ENCODE measurements at places on chromosomes 7 and 10.
A peak's percentile ranks its signal among the peaks of the same experiment; 100 is the strongest.

- DNase-seq: no peak
Observed at GRCh38 chr10:84539216-84539615, 210.8 kb downstream of the CCSER2 start.

DNA sequence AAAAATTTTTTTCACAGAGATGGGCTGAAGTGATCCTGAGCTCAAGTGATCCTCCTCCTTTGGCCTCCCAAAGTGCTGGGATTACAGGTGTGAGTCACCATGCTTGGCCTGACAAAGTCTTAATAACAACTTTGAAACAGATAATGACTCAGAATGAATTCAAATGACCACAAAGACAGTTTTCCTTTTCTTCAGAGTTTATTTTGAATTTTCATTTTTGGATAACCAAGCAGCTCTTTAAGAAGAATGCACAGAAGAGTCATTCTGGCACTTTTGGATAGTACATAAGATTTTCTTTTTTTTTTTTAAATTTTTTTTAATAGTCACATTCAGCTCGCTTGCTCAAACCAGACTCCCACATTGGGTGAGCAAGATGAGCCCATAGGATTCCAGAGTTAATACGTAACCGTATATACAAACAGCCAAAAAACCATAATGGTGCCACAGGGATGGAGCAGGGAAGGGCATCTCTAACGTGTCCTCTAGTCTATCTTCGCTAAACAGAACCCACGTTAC lies 43.0 kb upstream of the NMT2 start:
- no peak for DNase-seq

DNA sequence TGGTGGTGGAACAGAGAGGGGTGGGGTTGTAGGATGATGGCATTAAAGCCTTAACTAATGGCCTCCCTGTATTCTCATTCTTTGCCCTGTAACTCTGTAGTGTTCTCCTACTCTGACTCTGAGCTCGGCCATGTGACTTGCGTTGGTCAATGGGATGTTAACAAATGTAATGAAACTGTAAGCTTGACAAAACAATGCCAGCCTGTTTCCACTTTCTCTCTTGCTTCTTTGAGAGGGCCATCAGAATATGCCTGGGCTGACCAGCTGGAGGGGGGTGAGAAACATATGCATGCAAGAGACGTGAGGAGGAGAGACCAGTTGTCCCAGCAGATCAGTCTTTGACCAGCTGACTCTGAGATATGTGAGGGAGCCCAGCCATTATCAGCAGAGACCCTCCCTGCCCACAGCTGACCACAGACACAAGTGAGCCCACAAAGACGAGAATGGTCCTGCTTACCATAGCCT lies 100.6 kb downstream of the ICA1 start:
- DNase-seq: no peak

- DNase-seq: no peak
Observed at GRCh38 chr10:113666682-113667252, 2.9 kb upstream of the NRAP start.

DNA sequence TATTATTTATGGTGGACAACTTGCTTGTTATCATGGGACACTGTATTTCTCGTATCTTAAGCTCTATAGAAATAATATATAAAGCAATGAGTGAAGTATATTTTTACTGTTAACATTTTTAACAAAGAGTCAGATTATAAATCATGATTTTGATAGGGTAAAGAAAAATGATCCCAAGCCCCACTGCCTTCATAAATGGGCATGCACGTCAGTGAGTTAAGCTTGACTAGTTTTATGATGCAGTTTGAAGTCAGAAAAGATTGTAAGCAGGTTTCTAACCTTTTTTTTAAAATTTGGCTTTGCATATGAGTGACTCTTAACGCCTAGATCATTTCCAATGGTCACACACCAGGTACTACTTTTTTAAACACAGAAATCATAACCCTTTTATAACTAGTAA lies 152.8 kb downstream of the GNAT3 start:
- DNase-seq: no peak

DNA sequence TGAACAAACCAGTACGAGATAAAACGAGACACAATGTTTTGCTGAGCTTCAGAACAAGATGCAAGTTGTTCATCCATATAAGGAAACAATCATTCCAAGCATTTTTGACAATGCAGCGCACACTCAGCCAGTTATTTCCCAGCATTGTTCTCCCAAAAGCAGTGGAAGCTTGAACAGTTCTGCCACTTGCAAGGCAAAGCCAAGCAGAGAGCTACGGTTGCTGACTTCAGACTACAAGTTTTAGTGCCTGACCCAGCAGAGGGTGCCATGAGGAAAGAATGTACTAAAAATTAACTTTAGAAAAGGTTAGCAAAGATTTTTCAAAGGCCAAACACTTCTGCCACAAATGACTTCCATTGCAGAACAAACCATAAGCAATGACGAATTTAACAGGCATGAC lies 152.5 kb downstream of the SLC25A13 start:
- DNase-seq: peak; percentile 17

DNA sequence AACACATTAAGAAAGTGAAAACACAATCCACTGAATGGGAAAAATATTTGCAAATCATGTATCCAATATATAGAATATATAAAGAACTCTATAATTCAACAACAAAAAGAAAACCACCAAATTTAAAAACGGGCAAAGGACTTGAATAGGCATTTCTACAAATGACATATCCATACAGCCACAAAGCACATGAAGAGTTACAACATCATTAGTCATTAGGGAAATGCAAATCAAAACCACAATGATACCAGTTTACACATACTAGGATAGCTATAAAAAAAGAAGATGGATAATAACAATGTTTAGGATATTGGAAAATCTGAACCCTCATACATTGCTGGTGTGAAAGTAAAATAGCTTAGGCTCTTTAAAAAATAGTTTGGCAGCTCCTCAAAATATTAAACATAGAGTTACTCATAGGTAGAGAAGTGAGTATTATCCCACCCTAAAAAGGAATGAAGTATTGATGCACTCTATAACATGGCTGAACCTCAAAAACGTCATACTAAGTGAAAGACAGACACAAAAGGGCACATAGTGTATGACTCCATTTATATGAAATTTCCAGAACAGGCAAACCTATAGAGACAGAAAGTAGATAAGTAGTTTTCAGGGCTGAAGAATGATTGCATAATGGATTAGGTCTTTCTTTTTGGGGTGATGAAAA lies 4.5 kb downstream of the ZPBP start:
- DNase-seq: no peak

DNA sequence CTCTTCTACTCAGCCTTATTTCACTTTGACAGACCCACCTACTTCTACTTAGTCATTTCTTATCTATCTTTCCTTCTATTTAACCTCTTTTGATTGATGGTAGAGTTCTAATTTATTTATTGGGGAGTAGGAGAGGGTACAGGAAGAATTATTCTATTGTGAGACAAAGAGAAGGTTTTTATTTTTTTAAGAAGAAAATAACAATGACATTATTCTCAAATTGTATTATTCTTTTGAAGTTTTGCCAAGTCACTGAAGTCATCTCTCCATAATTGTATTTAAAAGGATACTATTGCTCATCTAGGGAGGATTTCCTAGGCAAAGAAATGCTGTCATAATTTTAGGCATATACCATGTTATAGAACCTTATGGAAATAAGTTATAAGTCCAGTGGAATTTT lies 52.7 kb downstream of the ITGB8 start:
- no peak for DNase-seq

- DNase-seq: no peak
Observed at GRCh38 chr10:96719850-96720421, 378 bp downstream of the PIK3AP1 start.

- DNase-seq: no peak
Observed at GRCh38 chr10:123633106-123633505, 33.0 kb upstream of the GPR26 start.

GRCh38 chr10:12113627-12114026 lies 15.8 kb upstream of the SEC61A2 start:
- no peak for DNase-seq

DNA sequence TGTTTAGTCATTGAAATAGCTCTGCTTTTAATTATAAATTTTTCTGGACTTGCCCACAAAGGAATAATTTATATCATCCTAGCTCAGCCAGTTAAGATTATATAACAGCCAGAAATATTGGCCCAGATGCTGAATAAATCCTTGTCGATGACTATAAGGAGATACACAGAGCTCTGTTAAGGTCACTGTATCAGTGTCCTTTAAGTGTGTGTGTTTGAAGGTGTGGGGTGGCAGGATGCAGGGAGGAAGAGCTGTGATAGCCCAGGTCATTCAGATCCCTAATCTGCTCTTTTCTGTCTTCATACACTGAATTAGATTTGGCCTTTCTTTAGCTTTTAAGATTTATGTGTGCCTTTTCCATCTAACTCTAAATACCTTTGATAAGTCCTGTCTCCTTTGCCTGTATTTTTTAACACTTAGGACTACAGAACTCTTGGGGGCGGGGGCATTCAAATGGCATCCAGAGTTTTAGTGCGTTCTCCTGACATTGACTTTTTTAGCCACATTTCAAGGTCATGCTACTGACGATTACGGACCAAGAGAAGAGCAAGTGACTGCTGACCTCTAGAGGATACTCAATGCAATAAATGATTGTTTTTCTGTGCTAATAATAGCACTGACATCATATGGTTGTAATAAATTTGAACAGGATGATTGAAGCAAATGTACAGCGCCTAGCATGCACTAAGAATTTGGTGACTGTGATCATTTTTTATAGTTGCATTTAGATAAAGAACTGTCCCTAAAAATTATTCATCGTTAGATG lies 172.3 kb downstream of the CACNB2 start:
- peak; percentile 25 for DNase-seq

DNA sequence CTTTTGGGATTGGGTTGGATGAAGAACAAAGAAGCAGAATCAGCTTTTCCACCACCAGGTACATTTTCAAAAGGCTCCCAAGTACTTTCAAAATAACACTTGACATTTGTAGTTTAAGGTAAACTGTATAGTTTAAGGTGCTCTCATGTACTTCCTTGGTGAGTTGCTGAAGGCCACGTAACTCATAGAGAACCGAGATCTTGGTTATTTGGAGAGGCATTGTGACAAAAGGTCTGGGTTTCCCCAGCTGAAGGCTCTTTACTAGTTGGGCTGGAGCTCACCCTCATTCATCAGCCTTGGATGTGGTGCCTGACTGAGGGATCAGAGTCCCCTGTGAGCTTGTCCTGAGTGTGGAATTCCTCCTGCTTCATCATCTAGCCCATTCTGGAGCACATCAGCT lies 191.8 kb downstream of the TMEM178B start:
- DNase-seq: no peak

DNA sequence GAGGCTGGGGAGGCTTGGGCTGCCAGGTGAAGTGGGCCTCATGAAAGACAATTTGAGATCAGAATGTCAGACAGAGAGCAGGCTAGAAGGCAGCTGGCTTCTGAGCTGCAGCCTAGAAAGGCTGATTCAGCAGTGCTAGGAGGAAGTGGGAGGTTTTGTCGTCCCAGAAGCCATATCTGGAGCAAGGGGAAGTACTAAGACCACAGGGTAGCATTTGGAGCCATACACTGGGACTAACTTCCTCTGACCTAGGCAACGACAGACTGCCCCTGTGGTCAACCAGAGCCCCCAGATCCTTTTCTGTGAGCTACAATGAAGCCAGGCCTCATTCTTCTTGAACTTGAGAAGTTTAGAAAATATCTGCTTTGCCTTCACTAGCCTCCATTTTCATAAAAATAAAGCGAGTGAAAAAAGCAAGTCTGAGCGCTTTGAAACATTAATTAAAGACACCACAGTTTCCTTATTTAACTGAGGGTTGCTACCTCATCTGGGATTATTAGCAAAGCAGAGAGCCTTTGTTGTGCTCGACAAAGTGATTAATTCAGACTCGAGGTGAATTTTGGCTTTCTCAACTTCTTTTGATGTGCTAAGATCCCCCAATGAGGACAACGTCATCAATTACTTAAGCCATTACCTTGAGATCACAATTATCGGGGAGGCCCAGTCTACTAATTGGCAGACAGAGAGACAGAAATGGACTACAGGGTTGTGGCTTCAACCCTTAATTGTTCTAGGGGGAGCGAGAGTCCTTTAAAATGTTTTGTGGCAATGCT lies 26.6 kb downstream of the TBXAS1 start:
- no peak for DNase-seq

DNA sequence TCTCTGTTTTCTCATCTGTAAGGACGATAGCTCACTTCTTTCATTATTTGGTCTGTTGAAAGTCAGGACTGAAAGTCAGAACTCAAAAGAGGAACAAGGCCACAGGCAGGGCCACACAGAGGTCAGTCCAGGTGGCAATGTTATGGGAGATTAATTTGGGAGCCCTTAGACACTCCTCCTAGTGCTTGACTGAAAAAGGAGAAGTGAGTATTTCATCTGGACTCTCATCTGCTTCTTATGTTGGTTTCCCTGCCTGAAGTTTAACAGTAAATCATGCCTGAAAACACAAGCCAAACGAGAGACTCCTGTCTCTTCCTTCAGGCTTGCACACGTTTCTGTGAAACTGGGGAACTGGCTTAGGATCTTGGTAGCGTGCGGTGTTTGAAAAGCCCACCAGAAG lies 248.5 kb downstream of the BUB3 start:
- DNase-seq: no peak

GRCh38 chr7:100823534-100823933 lies 3.8 kb downstream of the EPHB4 start:
- no peak for DNase-seq

GRCh38 chr10:34628174-34628796 lies 186.8 kb downstream of the PARD3 start:
- no peak for DNase-seq

DNA sequence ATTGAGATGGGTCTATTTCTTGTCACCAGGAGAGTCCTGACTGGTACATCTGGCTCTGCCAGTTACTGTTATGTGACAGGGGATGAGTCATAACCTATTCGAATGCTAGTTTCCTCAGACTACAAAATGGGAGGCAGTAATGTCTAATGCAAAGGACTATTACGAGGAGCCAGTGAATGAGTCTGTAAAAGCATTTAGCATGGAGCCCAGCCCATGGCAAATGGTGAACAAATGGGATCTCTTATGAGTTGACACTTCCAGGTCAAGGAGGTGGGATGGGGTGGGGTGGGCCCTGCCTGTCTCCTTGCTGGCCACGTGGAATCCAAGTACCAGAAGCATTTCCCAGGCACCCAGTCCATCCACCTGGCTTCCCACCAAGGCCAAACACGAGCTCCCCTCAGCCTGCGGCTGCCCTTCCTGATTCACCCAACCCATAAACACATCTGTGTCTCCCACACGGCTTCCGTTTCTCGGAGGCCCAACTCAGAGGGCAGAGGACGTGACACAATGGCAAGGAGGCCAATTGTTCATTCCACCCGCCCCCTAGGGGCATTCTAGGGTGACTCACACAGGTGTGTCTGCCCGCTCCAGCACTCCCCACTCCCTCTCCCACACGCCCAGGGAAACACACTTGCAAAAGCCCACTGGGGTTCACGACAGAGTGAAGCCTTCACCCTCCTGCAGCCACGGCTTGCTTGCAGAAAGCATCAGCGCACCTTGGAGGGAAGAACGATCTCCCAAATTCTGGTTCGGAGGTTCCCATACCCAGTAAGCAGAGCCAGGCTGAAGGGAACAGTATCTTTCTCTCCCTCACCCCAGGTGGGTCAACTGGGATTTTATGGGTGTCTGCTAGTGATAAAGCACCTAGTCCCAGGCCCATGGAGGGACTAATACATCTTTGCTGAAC lies 109.8 kb downstream of the SH3PXD2A start:
- DNase-seq: no peak

GRCh38 chr10:26881600-26882331 lies 21.0 kb upstream of the ABI1 start:
- DNase-seq: no peak

Measured in hippocampal formation (tissue), 2 donors.